ENCODE measurements at places on chromosomes 3 and 15.
A peak's percentile ranks its signal among the peaks of the same experiment; 100 is the strongest.

DNA sequence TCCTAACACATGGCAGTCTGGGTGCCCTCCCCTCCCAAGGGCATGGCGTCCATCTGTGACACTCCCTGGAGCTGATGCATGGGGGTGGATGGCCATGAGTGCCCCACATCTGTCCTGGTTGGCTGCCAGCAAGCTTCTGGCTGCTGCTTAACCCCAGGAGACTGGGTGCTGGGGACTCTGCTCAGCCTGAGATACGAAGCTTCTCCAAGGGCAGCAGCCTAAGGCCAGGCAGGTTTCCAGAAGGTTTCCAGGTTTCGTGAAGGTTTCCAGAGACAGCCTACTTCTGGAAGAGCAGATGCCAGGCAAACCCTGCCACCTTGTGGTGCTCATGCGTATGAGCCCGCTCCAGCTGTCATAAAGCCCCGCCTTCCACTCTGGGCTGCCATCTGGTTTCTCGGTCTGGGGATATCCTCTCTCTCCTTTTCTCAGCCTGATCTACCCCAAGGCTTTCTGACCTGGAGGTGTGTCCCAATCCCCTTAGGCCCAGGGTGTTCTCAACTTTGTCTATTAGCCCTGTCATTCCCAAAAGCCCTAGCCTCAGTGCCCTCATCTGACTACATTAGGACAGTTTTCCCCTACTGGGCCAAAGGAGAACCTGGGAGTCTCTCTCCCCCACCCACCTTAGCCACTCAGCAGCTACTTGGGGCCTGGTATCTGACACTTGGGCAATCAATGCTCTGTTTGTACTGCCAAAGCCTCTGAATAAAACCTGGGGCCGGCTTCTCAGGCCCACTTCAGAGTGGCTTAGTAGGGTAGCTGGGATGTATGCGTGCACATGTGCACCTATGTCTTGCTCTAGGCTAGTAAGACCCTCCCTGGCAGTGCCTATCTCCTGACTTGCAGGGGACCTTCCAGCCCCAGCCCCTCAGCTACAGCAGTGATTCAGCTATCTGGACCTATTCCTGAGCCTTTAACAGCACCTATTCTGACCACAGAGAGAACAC lies 12.0 kb downstream of the MRPL46 start:
- peak; percentile 73 for DNase-seq

- peak; percentile 57 for DNase-seq
Observed at GRCh38 chr15:68154923-68155559, 50.1 kb downstream of the CALML4 start.

- peak; percentile 96 for DNase-seq
Observed at GRCh38 chr15:99249270-99249841, at the start of gene TTC23. TSS of gene TTC23 (minus strand) at chr15:99249581. CDS start at chr15:99228712, 20,869 bp downstream.

- no peak for DNase-seq
Observed at GRCh38 chr3:15926871-15927270, 129.1 kb upstream of the ANKRD28 start.

DNA sequence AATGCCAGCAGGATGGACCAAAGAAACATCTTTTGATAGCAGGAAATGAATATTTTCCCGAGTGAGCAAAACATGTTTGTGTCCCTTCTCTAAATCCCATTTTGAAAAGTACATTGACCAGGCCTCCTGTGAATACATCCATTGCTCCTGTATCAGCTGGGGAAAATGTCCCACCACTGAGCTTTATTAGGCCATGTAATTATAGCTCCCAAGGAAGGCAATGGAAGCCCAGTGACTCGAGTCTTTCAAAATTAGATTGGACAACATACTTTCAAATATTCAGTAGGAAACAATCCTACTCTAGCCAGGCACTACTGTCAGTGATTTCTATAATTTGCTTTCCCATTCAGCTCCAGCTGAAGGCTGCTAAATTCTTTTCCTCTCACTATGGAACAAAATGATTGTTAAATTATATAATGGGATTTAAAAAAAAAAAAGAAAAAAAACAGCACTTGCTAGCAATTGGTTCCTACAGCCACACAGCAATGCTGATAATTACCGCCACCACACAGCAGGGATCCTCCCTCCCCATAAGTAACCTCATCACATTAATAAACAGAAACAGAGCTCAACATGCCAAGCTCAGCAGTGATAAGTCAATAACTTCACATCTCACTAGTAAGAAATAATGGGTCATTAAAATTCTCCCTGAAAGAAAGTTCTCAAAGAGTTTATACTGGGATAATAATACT lies 172.4 kb upstream of the SLC2A2 start:
- DNase-seq = no peak

GRCh38 chr15:60932051-60932915 lies 296.8 kb downstream of the RORA start:
- no peak for DNase-seq

DNA sequence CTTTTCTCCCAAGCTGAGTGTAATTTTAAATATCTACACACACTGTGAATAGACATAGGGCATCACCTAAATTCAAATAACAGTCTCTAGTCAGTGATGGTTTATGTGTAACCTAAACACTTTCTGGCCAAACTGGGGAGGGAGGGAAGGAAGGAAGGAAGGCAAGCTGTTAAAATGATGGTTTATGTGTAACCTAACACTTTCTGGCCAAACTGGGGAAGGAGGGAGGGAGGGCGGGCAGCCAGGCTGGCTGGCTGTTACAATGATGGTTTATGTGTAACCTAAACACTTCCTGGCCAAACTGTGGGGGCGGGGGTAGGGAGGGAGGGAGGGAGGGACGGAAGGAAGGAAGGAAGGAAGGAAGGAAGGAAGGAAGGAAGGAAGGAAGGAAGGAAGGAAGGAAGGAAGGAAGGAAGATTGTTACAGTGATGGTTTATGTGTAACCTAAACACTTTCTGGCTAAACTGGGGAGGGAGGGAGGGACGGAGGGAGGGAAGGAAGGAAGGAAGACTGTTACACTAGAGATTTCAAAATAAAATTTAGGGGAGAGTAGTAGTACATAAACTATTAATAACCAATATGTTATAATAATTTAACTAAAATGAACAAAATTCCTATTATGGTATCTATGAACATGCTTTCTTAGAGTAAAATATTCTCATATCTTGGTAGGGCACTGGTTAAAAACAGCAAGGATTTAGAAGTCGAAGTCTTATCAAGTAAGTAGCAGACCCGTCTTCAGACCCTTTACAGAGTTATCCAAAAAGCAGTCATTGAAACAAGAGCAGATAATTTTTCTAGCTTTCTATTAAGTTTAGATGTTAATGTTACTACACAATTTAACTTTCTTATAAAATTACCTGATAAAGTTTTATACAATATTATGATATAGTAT lies 148.1 kb downstream of the LMLN start:
- no peak for DNase-seq

DNA sequence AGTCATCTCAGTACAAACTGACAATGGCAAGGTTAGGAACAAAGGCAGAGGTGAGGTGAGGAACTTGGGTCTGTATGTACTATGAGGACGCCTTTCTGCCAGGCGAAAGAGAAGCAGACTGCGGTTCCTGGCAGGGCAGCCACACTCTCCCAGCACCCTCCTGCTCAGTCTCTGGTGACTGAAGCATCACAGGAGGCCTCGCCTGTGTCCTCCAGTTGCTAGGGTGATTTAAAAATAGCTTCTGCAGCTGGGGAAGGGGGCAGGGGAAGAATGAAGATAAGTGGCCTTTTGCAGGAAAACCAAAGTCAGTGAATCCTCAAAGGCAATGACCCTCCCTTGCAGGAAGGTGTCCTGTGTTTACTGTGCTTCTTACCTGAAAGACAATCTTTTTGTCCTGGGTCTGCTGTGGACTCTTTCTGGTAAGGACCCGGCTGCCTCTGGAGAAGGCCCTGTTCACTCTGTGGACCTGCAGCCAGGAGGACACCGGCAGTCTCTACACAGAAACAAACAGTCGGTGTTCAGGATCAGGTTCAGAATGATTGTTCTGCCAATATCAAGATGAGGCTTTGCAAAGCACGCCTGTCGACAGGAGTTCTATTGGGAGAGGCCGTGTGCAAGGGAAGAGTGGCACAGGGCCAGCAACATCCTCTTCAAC lies 65.7 kb upstream of the DGKG start:
- no peak for DNase-seq

GRCh38 chr15:58078591-58078990 lies 13.1 kb upstream of the ALDH1A2 start:
- DNase-seq = no peak

DNA sequence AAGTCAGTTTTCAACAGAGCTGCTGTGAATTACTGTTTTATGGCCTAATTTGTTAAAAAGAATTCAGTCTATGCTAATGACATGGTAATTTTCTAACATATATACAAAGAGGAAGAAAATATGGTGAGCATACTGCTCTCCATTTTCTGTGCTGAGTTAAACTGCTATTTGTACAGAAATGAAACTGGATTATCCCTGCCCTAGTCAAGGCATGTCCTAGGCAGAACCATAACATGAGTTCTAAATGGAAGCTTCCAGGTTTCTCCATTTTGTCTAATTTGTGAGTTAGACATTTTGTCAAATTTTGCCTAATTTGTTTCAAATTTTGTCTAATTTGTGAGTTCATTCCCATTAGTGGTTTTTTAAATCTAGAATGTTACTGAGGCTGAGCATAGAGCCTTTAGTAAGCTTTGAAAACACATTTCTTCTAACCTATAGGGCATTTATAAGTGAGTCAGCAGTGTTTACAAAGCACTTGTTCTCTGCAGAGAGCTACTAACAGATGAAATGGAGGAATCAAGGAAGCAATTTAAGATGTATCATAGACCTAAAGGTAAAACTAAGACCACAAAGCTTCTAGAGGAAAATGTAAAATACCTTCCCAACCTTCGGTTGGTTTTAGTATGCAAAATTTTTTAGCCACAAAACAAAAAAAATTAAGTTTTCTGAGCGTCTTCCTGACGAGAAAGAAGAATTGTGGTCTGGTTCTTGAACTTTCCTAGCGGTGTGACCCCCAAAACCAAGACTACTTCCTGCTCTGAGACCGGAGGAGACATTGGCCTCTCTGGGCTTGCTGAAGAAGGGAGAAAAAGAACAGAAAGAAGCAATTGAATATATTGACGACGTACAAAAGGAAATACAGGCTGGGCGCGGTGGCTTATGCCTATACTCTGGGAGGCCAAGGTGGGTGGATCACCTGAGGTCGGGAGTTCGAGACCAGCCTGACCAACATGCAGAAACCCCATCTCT lies 9.8 kb downstream of the P2RY14 start:
- no peak for DNase-seq

- no peak for DNase-seq
Observed at GRCh38 chr3:27568393-27568792, 84.2 kb upstream of the SLC4A7 start.

DNA sequence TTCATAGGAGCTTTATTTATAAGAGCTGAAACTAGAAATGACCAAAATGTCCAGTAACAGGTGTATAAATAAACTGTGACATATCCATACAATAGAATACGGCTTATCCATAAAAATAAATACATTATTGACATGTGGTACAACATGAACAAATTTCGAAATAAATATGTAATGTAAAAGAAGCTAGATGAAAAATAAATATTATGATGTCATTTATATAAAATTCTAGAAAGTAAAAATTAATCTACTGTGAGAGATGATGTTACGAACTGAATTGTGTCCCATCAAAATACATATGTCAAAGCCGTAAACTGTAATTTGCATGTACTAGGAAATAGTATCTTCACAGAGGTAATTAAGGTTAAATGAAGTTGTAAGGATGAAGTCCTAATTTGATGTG lies 1104.9 kb downstream of the NSUN3 start:
- DNase-seq = no peak

DNA sequence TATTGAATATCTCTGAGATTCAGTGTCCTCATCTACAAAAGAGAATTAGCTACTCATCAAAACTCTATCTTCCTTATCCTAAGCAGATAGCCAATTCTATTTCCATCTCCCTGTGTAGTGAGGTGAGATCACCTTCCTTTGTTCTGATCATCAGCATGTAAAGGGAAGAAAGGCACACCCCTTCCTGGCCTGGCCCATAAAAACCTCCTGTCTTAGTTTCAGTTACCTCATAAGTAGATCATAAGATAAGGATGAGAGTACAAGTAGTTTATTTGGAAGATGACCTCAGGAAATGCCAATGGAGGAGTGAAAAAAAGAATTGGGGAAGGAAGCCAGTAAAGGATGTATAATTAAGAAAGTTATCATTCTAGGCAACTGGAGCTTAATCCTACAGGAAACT lies 114.5 kb upstream of the GADL1 start:
- DNase-seq = no peak
